Hematopoietic multipotent progenitor cell treated with erythropoietin and hydrocortisone succinate and interleukin-3 and kit ligand, for 6 days (in vitro differentiated cells): ENCODE measurements at places on chromosomes 16 and 17.
A peak's percentile ranks its signal among the peaks of the same experiment; 100 is the strongest.

DNA sequence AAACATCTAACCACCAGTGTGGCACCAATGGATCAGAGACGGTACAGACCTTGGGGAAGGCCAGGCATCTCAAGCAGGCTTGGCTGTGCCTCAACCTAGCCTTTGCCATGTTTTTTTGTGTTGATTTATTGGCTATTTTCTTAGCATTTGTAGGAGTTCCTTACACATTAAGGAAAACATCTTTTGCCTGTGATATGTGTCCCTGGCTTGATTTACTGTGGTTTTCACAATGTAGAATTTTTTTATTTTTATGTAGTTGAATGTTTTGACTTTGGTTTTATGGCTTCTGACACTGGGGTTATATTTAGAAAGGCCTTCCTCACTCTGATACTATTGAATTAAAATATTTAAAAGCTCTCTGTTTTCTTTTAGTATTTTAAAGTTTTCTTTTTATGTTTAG is 132.6 kb downstream of the ZNF423 start:
- DNase-seq, result no peak

DNA sequence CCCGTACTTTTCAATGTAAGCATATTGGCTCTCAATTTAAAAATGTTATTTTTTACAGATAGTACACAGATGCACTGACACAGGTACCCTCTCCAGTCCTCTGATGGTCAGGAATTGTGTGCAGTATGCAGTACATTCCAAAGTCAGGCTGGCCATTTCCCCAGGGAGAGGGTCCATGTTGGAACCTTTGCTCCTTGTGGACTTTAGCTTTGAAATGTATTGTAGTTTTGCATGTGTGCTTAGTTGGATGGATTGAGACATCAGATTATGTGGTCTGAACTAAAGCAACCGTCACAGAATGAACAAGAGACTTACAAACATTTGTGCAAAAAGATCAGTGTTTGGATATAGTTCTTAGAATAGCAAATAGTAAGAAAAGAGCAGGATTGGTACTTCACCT is 381.1 kb downstream of the WWOX start:
- no peak for DNase-seq

- peak; percentile 63 for DNase-seq
These were observed 553.2 kb downstream of the MAF start for GRCh38 chr16:79047337-79047736.

GRCh38 chr16:12482455-12483220 is 321.0 kb downstream of the CPPED1 start:
- no peak for DNase-seq

GRCh38 chr17:21823643-21824042 is 131.3 kb downstream of the KCNJ18 start:
- no peak for DNase-seq

GRCh38 chr17:82789051-82789592 is 37.3 kb downstream of the TBCD start:
- no peak for DNase-seq

- peak; percentile 45 for DNase-seq
These were observed 19.0 kb upstream of the ZNF652 start for GRCh38 chr17:49381033-49381432.

GRCh38 chr17:7927596-7927995 is 2.1 kb downstream of the KCNAB3 start:
- DNase-seq, result no peak

- DNase-seq, result peak; percentile 23
These were observed 34.4 kb upstream of the MNT start for GRCh38 chr17:2435181-2435741.

DNA sequence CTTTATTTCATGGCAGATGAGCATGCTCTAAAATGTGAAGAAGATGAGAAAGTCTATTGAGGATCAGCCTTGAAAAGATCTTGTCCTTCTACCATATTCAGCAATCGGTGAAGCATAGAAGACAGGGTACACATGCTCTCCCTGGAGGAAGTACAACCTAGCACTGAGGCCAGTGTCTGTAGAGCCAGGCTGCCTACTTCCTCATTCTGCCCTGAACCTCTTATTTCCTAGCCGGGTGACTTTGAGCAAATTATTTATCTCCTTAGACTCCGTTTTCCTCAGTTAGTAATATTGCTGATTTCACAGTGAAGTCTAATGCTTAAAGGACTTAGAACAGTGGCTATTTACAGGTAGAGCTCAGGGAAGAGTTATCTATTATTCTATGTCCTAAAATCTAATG is 58.4 kb downstream of the TMEM100 start:
- peak; percentile 48 for DNase-seq

DNA sequence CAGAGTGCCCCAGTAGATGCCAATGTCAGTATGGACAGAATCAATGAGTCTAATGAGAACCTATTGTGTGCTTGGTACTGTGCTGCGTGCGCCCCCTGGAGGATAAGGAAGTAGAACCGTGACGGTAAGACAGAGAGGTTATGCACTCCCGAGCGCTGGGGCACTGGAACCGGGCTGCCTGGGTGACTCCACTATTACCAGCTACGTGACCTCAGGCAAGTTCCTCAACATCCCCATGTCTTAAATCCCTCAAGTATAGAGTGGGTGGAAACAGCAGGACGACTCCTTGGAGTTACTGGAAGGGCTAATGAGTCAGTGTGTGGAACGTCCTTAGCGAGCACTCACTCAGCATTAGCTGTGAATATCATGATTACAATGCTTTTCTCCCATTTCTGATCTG is 16.2 kb downstream of the CHST4 start:
- peak; percentile 83 for DNase-seq

GRCh38 chr17:10777890-10778289 is 26.0 kb downstream of the TMEM238L start:
- no peak for DNase-seq

DNA sequence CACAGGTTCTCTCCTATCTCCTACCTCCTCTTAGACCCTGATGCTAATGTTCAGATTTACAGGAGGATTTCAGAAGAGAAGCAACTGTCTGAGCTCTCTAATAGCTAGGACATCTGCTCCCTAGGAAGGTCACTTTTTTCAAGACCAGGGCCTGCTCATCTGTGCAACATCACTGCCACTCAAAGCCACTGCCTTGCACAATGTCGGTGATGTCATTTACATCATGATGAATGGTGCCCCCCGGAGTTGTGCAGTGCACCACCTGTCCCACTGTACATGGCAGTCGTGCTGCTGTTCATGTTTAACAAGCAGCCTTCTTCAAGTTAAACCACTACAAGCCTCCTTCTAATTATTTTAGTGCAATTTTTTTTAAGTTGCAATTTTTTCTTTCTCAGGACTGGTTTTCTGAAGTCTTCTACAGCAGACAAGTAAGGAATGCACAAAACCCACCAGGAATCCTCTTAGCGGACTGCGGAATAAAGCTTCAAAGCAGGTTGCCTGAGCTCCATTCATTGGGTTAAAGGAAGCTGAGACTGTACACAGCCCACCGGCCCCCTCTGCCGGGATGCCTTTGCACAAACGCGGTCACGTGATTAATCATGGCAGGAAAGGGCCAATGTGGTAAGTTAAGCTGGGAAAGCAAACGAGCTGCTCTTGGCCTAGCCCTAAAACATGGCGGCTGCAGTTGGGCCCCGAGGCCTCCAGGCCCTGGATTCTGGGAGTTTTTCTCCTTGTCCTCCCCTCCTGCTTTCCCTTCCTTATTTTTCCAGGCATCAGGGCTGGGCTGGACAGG is 74.1 kb downstream of the MYH11 start:
- peak; percentile 50 for DNase-seq

DNA sequence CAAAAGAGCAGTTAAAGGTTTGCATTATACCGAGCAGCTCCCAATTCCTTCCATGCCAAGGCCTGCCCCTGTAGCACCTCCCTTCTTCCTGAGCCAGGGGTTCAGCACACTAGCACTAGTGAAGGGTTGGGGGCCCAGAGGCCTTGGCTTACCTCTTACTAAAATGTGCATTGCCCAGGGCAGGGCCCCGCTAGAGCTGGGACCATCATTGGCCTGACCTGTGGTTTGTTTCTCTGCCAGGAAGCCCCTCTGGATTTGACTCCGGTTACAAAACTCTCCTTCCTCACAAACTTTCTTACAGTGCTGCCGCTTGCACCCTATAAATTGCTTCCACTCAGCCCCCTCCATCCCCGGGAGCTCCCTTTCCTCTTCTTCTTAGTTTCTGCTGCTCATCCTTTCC is 33.8 kb downstream of the MPRIP start:
- DNase-seq, result no peak

- no peak for DNase-seq
These were observed 42.0 kb upstream of the SLC6A2 start for GRCh38 chr16:55613613-55614335.

GRCh38 chr17:64786337-64786736 is 124.2 kb upstream of the SMURF2 start:
- no peak for DNase-seq

- DNase-seq, result no peak
These were observed 119.2 kb downstream of the PITPNC1 start for GRCh38 chr17:67496286-67496685.

- no peak for DNase-seq
These were observed 28.4 kb upstream of the STH start for GRCh38 chr17:45970659-45971058.

- no peak for DNase-seq
These were observed 16.6 kb downstream of the GP2 start for GRCh38 chr16:20310421-20311395.

DNA sequence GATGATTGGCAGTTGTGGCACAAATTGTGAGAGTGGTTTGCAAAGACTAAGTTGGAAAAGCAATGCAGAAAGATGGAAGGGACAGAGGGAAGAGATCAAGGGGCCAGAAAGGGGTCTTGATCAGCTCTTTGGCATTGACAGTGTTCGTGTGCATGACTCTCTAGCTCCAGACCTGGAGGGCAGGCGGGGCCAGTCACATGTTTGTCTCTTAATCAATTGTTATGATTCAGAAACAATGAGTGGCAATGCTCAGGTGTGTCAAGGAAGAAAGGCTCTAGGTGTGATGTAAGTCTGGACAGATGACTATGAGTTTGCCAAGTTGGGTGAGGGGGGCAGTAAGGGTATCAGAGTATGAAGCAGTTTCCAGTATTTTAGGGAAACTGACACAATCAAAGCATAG is 32.1 kb downstream of the WSB1 start:
- DNase-seq, result no peak

DNA sequence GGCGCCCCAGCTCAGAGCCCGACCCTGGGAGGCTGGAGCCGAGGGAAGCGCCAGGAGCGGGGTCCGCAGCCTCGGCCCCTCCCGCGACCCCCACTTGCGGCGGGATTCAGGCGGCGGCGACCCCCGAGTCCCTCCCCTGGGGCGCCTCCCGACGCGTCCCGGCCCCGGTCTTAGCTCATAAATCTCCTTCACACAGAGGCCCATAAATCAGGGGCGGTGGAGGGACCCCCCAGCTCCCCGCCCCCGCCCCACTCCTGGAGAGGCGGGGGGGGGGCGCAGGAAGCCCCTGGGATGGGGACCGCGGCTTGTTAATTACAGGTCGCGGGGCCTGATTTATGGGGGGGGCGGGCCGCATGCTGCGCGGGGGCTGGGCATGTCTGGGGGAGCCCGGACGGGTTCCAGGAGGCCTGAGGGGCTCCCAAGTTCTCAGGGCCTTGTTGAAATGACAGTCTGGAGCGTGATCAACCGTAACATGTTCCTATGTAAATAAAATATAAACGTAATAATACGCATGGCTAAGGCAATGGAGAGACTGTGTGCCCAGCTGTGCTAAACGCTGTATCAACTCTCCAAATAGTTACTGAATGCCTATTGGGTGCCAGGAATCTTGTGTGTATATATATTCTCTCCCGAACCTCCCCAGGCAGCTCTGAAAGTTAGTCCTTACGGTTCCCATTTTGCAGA is 10.0 kb upstream of the BHLHA9 start:
- DNase-seq, result no peak

DNA sequence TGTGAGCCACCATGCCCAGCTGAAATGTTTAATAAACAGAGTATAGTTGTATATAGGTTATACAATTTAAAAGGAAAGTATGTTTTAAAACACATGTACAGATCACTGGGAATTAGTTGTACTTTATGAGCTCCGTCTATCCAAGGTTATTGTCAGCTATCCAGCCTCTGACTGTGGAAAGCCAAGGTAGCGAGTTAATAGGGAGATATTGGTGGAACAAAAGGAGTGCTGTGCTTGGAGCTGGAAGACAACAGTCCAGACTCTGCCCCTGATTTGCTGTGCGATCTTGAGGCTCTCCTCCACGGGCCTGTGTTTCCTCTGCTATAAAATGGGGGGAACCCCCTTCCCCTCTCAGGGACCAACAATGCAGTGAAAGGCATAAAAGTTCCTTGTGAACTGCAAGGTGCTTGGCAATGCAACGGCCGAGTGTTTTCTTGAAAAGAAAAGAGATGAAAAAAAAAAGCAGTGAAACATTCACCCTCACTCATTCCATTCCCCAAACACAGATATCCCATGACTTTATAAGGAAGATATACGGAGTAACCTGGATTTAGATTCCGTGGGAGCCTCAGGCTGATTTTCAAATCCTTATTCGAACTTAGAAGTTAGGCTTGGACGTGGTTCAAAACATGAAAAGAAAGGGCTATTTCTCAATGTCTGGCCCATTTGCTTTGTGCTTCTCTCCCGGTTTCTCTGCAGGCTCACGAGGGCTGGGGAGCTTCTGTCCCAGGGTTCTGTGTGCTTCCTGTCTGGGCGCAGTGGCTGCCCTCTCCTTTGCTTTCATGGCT is 34.1 kb downstream of the CUEDC1 start:
- no peak for DNase-seq

- DNase-seq, result peak; percentile 62
These were observed 116.3 kb downstream of the TANC2 start for GRCh38 chr17:63082273-63082861.

GRCh38 chr16:50941681-50942080 is 199.8 kb downstream of the CYLD start:
- DNase-seq, result no peak

DNA sequence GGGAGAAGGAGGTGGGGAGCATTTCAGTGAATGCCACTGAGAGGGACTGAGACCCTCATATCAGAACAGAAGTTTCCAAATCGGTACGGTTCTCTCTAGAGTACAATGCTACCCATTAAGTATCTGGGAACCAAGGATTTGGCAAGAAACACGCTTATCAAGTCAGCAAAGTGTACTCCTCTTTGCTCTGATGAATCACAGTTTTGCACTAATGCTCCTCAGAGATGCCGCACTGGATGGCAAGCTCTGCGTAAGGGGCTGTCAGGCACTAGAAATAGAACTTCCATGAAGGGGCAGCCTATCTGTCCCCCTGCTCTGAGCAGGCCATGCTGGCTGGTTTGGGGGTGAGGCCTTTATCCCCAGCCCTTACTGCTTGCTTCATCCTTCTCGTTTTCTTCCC is 4.8 kb upstream of the ABCC12 start:
- DNase-seq, result no peak

DNA sequence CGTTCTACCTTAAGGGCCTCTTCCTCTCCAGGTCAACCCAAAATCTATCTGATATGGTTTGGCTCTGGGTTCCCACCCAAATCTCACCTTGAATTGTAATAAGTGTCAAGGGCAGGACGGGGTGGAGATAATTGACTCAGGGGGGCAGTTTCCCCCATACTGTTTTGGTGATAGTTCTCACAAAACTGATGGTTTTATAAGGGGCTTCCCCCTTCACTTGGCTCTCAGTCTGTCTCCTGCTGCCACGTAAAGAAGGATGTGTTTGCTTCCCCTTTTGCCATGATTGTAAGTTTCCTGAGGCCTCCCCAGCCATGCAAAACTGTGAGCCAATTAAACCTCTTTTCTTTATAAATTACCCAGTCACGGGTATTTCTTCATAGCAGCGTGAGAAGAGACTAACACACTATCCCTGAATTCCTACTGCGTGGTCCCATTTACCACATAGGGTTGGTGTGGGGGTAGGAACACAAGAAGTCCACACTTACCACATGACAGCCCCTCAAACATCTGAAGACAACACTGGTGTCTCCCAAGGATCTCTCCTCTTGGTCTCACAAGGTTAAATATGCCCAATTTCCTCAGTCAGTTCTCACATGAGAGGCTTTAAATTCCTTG is 8.2 kb downstream of the COTL1 start:
- DNase-seq, result no peak

- peak; percentile 96 for DNase-seq
These were observed 120.9 kb downstream of the MRM1 start for GRCh38 chr17:36722121-36722902.
